ENCODE measurements at places on chromosomes 6 and 20.

GRCh38 chr6:165968408-165968807 lies 199.2 kb downstream of the TBXT start:
- DNase-seq: no peak

DNA sequence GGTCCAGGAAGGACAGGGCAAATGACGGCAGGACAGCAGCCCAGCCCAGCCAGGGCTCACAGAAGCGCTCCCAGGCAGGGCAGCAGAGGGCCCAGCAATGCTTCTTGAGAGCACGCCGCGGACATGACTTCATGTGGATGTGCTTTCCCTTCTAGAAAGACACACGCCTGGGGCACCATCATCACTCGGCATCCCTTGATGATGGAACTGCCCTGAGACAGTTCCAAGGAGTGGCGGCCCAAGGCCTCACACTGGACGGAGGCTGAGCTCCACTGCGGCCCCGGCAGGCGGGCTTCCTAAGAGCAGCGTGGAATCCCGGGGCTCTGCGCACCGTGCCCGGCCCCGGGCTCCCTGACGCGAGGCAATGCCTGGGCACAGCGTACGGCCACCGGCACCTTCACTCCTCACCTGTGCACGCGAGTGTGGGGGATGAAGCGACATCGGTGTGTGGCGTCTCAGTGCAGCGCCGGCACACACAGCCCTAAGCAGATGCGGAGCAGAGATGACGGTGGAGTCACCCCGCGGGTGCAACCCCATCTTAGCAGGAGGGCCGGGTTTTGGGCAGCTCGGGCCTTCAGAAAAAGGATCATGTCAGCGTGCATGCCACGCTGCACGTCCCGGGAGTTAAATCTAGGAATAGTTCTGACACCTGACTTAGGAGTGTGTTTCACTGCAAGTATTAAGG lies 86.6 kb downstream of the THBS2 start:
- no peak for DNase-seq

GRCh38 chr6:66032626-66033025 lies 325.6 kb upstream of the EYS start:
- no peak for DNase-seq

DNA sequence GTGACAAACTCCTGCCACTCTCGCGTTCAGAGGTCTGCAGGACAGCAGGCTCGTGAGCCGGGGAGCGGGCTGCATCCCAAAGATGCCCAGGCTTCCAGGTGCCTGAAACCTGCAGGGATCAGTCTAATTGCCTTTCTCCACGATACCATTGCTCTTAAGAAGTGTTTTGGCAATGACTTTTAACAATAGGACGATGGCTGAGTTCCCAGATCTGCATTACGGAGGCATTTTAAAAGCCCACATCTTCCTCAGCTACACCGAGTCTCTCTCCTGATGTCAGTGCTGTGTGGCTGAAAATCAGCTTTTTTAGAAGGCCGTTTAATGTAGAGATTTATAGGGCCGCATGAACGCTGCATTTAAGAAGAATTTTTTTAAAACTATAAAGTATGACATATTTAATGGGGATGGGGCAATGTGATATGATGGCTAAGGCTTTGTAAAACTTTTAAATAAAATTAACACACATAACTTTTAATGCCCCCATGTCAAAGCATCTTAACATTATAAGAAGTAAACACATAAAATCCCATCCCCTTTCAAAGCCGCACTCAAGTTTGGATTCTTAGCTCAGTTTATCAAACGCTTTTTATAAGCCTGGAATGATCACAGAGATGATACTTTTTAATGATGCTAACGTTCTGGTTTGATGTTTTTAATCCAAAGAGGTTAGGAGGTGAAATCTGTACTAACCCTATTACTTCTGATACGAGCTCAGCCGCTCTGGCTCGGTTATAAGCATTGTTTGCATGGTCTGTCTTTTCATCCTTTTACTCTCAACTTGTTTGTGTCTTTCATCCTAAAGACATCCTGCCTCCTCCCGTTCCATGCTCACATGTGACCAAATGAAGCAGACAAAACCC lies 386.0 kb downstream of the SMOC2 start:
- no peak for DNase-seq

DNA sequence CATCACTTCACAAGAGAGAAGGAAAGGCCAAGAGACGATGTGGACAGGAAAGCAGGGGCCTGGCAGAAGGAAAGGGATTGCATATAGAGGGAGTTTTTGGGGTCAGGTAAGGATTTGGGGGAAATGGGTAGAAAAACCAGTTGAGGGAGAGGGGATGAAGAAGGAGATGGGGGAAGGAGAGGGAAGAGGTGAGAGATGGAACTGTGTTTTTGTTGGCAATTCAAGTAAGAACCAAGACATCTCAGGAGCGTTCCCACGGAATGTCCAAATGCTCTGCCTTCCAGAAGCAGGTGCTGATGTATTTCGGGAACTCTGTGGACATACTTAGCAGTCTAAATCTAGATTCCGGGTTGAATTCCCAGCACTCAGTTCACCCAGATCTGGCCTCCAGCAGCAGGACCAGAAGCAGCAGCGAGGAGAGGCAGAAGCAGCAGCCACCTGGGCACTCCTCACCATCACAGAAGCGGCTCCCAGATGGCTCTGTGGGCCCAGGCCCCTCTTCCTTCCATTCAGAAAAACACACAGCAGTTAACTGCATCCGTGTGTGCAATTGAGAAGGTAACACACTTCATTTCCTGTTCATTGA lies 88.8 kb downstream of the DZANK1 start:
- DNase-seq: no peak

DNA sequence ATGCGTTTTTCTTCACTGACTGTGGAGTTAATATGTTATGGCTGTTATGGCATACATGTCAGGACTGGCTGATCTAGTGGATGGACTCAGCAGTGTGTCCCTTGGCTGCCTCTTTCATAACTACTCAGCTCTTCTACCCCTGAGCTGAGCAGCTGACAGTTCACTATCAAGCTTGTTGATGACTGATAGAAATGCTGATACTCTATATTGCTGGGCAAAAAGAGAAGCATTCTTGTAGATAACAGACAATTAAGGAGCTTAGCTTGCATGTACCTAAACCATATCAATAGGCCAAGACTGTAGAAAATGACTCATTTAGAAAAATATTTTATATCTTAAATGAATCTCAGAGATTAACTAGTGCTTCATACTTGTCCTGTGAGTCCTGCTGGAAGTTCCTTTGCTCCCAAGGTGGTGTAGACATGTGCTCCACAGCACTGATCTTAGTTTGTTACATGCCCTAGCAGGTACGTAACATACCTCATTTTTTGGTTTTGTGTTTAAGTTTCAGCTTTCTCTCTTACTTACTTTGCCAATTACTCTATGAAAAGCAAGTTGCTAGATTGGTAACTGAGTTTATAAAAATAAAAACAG lies 236.9 kb downstream of the GMDS start:
- DNase-seq: no peak

- no peak for DNase-seq
These were observed 14.0 kb downstream of the CDH26 start for GRCh38 chr20:59972037-59972801.

DNA sequence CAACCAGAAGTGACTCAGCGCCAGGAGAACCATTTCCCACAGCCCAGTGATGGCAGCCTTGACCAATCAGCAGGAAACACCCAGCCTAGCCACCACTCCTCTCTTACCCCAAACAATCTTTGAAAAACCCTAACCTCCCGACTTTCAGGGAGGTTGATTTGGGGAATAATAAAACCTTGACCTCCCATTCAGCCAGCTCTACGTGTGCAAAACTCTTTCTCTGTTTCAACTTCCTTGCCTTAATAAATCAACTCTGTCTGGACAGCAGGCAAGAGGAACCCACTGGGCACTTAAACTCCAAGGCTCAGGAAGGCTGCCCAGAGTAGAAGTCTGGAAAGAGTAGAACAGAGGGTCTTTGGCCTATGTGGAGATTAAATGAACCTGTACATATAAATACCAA lies 35.0 kb downstream of the SERPINB1 start:
- DNase-seq: no peak
